ENCODE measurements at places on chromosomes 3 and 15.

DNA sequence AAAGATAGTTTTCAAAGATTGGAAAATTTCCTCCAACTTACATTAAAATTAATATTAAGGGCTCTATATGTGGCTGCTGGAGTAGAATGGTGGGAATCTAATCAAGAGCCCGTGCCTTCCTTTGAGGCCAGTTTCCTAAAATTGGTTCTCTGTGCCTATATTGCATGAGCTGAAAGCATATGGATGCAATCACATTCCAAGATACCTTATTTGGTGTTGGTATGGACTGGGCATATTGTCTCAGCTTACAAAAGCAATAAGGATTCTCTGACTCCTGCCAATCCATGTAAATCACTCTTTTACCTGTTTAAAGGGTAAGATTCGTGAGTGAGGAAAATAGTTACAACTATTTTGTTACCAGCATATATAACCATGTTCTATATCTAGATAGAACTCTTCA is 111.6 kb downstream of the GREM1 start:
- DNase-seq = no peak

DNA sequence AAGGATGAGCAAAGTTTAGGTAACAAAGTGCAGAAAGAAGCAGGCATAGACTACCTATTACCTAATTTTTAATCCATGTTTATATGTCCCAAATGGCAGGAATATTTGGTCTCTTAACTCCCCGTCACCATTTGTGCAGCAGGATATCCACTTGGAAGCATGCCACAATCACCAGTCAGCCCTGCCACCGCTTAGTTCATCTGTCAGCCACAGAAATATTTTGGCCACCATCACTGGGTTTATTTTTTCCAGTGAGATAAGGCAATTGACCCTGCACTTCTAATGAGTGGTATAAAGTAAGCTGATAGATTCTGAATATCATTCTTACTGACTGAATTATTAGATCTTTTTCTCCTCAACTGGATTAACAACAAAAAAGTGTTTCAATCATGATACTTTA is 152.9 kb upstream of the SOX2 start:
- no peak for DNase-seq

DNA sequence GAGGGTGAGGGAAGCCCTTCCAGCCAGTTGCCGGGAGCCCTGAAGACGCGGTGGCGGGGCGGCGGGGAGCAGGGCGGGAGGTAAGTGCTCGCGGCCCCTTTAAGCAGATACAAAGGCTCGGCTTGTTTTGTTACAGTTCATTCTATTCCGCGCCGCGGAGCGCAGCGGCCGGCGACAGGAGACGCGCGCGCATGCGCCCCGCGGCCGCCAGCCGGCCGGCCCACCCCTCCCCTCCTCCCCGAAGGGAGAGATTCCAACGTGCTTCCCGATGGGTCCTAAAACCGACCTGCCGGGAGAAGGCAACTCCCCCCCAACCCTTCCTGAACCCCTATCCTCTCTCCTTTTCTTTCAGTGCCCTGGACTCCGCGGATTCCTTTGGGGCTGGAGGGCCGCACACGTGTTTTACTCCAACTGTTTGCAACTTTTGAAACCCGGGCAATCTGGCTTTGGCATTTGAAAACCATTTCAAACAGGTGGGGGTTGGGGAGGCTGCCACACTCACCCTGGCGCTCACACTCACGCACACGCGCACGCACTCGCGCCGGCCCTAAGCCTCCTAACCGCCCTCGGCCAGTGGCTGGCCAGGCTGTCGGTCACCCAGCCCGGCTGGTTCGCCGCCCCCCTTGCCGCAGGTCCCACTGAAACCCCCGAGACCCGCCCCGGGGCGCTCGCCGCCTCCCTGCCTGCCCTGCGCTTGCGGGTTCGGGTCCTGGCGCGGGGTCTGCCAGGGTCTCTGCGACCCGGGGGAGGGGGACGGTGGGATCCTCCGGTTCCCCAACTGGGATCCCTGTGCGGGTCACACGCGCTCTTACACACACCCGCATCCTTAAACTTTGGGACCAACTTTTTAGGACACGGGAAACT is at the start of gene MAGI1:
TSS of gene MAGI1 (minus strand) at position 193 of the 864 bp plus-strand sequence. CDS start 610 bp downstream, outside the sequence.
- DNase-seq = peak; percentile 97

- no peak for DNase-seq
These were observed 311.5 kb upstream of the DCBLD2 start for GRCh38 chr3:99212969-99213368.

DNA sequence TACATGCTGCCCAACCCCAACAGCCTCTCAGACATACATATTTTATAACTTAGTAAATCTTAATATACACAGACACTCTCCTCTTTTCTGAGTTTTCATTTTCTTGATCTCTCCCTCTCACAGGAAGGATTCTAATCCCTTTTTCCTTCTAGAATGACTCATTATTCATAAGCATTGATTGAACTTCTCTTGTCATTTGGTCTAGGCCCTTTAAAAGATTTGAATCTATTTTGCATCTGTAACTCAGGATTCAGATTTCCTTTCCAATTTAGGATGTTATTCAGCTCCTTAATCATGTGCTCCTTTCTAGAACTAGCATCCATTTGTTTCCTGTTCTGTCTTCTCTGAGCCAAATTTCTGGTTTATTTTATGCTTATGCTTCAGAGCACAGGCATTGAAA is 624.5 kb upstream of the SGO1 start:
- no peak for DNase-seq

GRCh38 chr15:42080919-42081830 is 13.2 kb downstream of the PLA2G4D start:
- no peak for DNase-seq

- DNase-seq = no peak
These were observed 601.4 kb downstream of the CADM2 start for GRCh38 chr3:85560088-85560785.

GRCh38 chr3:53101956-53102355 is 28.3 kb downstream of the RFT1 start:
- no peak for DNase-seq

GRCh38 chr3:12544652-12545472 is 437 bp downstream of the MKRN2OS start:
- no peak for DNase-seq

DNA sequence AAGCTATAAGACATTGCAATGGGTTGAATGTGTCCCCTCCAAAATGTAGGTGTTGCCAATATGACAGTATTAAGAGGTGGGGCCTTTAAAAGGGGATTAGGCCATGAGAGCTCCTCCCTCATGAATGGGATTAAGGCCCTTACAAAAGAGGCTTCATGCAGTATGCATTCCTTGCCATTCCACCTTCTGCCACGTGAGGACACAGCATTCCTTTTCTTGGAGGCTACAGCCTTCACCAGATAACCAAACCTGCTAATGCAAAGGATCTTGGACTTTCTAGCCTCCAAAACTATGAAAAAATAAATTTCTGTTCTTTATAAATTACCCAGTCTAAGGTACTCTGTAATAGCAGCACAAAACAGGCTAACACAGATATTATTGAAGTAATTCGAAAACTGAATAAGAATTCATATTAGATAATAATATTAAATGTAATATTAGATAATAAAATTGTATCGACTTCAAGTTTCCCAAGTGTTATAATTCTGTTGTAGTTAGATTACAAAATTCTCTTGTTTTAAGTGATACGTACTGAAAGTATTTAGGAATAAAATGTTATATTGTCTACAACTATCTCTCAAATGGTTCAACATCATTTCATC is 29.4 kb upstream of the ATP8B4 start:
- DNase-seq = peak; percentile 40

DNA sequence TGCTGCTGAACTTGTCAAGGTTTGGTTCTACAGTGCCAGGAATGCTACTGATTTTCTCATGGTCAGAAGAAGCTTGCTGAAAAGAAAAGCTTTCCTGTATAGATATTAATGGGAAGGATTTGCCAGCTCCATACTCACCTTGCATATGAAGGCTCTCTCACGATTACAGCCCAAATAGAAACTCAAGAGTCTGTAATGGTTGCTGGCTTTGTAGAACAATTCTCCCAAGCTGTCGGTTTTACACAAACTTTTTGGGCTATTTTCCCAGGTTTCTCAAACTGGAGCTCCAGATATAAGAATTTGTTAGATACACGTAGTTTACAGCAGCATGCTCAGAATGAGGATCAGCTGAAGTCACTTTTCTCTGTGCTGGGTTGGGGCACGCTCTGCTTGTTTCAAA is 30.1 kb upstream of the LRRC3B start:
- no peak for DNase-seq

Data from AG20443 (cell line).